Right hindlimb (tissue), 1 donor: ENCODE measurements at places on chromosomes 4 and X.

DNA sequence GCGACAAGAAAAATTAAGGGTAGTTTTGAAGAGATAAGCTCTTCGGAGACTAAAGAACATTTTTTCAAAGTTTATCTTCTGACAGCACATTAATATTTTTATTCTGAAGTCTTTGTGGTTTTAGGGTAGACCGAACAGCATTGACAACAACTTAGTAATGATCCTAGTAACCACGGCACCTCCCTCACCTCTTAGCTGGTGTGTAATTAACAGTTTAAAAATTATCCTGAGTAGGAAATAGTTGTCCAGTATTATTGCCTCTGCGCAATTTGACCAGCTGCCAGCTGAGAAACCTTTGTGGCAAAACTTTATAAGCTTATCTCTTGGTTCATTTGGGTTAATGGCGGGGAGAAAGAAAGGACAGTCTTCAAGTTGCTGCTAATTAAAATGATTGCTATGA is 213.6 kb downstream of the CBLL2 start:
- DNase-seq, result no peak

GRCh38 chr4:10020871-10021652 is at the start of gene SLC2A9:
SLC2A9 (minus strand) TSS chr4:10021497; CDS start chr4:10021429, 68 bp downstream.
- peak; percentile 52 for DNase-seq

DNA sequence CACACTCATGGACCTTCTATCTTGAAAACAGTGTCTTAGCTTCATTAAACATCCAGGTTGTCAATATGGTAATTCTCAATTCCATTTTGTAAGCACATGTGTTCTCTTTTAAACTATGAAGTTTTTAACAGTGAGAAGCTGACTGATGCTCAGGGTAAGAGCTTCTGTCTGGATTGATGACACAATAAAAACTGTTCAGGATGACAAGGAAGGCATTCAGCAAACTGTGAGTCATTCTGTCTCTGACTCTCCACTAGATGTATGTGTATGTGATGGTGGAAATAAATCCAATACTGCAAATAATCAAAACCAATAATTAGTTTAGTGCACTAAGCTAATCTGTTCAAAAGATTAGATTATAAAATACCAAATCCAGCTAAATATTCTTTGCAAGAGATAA is 115.3 kb upstream of the ARX start:
- no peak for DNase-seq

DNA sequence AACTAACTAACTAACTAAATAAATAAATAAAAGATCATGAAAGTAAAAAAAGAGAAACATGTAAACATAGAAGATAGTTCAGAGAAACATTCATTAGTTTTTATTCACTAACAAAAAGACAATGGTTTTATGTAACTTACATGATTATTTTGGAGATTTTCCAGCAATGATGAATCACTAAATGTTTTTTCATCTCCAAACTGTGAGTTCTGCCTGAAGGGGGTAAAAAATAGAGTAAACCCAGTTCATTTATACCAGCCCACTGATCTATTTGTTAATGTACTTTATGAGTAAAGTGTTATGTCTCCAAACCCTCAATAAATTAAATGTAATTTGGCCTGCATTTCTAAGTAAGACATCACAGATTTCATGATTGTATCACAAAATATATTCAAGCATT is 101.1 kb downstream of the ATP8A1 start:
- DNase-seq, result no peak

DNA sequence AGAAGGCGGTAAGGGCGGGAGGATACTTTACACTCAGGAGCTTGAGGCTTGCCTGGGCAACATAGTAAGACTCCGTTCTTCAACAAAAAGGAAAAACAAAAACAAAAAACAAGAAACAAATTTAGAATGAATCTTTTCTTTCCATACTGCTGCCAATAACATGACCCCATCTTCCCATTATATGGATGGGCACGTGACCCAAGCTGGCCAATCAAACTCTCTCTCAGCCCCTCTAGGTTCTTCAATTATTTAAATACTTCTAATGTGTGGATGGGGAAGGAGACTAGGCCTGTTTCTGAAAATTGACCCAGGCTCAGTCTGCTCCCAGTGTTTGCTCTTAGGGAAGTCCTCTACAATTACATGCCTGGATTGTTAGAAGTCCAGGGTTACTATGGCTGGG is 22.2 kb upstream of the ATP6AP2 start:
- no peak for DNase-seq

- no peak for DNase-seq
Observed at GRCh38 chr4:120843849-120844527, 78.5 kb downstream of the PRDM5 start.

- DNase-seq, result no peak
Observed at GRCh38 chr4:22428441-22428840, 87.4 kb downstream of the ADGRA3 start.

DNA sequence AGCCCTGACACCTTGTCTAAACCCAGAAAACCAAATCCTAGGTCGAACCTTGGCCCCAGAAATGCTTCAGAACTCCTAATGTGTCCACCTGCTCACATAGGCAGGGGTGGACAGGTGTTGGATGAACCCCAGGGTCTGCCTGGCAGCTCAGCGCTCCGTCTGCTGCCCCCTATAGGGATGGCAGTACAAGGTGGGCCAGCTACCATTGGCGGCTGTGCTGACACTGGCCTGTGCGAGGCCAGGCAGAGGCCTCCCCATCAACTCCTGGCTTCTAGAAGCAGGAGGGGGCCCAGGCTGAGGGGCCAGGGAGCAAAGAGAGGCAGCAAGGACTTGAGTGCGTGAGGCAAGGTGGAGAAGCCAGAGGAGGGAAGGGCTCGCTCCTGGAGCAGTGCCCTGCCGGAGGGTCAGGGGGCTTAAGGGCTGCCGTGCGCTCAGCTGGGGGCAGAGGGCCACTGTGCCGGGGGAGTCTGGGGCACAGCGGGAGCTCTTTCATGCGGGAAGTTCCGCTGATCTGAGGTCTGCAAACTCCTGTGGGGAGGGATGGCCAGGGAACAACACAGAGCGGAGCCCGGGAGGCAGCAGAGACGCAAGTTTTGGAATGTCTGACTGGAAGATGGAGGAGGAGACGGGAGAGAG is 20.6 kb downstream of the CCNQ start:
- no peak for DNase-seq

- DNase-seq, result no peak
Observed at GRCh38 chr4:19304028-19304427, 947.7 kb upstream of the SLIT2 start.

DNA sequence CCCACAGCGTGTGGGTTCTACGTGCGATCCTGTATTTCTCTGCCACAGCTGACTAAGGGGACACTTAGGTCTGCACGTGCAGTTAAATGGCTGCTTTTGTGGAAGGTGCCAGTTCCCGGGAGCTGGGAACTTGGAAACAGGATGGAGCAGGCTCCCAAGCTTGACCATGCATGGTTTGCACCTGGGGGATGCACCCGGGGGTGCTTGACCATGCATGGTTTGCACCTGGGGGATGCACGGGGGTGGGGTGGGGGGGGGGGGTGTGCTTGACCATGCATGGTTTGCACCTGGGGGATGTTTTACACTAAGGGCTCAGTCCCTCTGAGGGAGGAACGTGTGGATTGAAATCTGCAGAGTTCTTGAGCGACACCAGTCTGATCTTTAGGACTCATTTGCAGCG is 5.7 kb downstream of the WFS1 start:
- DNase-seq, result no peak

DNA sequence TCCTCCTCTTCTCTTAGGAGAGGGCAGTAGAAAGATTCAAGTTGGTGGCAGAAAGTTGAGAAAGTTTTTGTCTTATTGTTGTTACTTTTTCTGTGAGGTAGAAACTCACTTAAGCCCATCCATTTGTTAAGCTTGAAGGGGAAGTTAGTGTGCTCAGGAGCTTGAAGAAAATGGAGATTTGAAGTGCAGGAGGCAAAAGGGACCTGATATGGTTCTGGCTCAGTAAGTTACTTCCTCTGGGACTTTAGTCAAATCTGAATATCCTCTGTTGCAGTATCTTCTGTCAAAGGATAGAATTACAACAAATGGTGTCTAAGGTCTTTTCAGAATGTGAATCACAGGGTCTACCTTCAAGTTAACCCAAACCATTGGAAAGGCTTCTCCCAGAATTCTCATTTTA is 46.2 kb downstream of the CXCL13 start:
- no peak for DNase-seq

DNA sequence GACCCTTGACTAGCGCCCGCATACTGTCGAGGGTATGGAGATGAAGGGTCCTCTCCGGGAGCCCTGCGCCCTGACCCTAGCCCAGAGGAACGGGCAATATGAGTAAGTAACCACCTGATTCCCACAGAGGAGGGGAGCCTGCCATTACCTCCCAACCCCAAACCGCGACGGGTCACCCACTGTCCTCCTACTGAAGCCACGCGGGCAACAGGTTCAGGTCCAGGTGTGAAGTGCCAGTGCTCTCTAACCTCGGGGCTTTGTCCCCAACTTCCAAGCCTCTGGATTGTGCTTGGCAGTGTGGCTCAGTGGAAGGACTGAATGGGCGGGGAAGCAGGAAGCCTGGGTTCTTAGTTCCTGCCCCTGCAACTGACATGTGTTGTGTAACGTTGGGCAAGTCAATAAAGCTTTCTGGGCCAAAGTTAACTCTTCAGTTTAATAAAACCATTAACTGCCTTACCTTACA is 694 bp downstream of the OCRL start:
- DNase-seq, result peak; percentile 18

DNA sequence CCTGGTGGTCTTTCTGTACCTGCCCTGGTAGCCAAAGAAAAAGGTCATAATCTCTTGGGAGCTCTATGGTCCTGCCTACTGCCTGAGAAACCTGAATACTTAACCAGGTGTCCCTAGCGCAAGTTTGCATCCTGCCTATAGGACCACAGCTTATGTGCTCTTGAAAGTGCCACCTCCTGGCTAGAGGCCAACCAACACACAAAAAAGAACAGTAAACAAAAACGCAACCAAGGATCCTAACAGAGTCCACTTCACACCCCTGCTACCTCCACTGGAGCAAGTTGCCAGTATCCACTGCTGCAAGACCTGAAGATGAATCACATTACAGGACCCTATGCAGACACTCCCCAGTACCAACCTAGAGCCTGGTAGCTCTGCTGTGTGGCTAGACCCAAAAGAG is 103.2 kb upstream of the PABPC5 start:
- DNase-seq, result no peak

- no peak for DNase-seq
Observed at GRCh38 chr4:5267408-5267807, 216.1 kb downstream of the STK32B start.

DNA sequence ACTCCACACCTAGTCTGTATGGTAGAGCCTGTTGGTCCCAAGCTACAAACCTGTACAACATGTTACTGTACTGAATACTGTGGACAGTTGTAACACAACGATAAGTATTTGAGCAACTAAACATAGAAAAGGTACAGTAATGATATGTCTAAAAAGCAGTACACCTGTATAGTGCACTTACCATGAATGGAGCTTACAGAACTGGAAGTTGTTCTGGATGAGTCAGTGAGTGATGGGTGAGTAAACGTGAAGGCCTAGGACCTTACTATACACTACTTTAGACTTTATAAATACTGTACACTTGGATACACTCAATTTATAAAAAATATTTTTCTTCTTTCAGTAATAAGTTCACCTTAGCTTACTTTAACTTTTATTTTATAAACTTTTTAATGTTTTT is 104.0 kb downstream of the TMA16 start:
- DNase-seq, result no peak

DNA sequence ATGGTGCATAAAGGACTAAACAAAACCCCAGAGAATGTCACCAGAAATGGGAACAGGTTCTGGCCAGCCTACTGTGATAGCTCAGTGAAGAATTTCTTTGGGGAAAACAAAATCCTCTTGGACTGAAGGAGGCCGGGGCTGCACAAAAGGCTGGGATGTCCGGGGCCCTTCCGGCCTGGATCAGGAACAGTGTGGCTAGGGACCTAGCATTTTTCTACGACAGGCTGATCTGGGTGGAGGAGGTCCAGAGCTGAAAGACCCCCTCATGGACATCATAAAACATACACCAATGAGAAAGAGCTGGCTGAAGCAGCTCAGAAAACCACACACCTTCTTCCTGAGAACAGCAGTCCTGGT is 94.7 kb downstream of the BCOR start:
- DNase-seq, result no peak

GRCh38 chr4:118941149-118941548 is 52.5 kb downstream of the SYNPO2 start:
- DNase-seq, result no peak

DNA sequence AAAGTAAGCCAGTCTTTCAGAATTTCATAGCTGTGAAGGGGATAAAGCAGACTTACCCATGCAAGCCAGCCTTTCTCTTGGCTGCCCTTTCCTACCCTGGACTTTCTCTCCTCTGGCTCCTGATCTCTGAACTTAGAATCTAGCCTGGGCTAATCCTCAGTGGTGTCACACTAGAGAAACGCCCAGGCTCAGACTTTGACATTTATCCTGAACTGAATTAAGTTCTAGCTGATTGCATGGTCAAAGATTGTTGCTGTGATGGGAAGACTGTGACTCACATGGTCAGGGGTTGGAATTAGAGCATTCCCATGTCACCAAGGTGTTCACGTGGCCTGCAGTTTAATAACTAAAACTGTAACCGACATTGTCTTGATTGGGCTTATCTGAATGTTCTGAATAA is 469.5 kb upstream of the FAT1 start:
- DNase-seq, result no peak

DNA sequence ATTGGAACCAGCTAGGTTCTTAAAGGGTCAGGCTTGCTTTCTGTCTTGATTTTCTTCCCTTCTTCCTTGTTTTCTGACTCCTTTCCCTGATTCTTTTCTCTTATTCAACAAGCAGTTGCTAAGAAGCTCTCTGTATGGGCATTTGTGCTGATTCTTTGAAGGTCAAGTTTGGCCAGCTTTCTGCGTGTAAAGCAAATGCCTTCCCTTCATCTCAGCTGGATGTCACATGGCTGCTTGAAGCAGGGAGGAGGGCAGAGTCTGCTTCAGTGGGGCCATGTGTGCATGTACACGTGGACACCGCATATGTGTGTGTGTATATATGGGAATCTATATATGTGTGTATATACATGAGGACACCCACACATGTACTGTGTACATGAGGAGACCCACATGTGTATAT is 139.9 kb upstream of the ATP6AP2 start:
- DNase-seq, result no peak

DNA sequence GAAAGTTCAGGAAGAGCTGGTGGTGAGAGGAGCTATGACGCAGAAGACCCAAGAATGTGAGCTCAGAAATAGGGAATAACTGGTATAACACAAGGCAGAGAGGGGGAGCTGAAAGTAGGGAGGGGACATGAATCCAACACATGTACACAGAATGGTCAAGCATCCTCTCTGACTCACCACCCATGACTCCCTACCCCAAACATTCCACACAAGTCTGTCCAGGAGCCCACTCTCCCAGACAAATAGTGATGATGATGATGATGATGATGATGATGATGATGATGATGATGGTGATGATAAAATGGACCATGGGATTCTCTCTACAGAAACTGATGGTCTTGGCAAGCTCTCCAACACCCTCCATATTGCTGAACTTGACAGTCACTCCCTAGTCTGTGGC is 46.4 kb downstream of the NAT8L start:
- DNase-seq, result no peak

GRCh38 chr4:64581422-64581821 is 172.2 kb upstream of the TECRL start:
- no peak for DNase-seq

GRCh38 chrX:25017667-25018247 is 2.0 kb upstream of the ARX start:
- no peak for DNase-seq
